ENCODE measurements at places on chromosomes 4 and X.

DNA sequence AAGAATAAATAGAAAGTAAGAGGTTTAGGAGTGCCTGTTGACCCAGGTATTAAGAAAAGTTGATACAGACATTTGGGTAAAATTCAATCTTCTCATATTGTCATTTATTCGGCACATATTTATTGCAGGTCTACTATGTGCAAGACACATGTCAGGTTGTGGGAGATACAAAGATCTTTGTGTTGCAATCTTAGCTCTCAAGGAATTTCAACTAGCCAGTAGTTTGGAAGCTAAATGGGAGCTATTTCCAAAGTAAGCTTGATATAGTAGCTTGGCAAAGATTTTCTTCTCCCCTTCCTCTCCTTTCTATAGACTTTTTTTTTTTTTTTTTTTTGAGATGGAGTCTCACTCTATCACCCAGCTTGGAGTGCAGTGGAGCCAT lies 122.9 kb downstream of the SYNPO2 start:
- DNase-seq: no peak

GRCh38 chr4:140233791-140234696 lies 80.1 kb upstream of the MAML3 start:
- DNase-seq: no peak

GRCh38 chr4:7711307-7711963 lies 228.2 kb downstream of the AFAP1 start:
- no peak for DNase-seq

DNA sequence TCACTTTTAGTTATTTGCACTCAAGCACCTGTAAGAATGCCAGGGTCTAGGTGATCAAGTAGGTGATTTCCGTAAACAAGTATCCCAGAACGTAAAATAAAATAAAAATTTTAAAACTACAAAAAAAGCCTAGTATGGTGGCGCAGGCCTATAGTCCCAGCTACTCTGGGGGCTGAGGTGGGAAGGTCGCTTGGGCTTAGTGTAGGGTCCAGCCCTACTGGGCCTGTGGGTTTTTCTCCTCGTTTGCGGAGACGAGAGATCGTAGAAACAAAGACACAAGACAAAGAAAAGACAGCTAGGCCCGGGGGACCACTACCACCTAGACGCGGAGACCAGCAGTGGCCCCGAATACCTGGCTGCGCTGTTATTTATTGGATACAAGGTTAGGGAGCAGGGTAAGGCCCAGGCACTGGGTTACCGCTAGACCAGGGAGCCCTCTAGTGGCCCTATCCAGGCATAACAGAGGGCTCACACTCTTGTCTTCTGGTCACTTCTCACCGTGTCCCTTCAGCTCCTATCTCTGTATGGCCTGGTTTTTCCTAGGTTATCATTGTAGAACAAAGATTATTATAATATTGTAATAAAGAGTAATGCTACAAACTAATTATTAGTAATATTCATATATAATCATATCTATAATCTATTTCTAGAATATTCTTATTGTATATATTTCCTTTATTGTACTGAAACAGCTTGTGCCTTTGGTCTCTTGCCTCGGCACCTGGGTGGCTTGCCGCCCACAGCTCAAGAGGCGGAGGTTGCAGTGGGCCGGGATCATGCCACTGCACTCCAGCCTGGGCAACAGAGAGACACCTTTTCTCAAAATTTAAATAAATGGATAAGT lies 38.4 kb downstream of the SAGE1 start:
- no peak for DNase-seq

GRCh38 chr4:141686146-141686775 lies 49.9 kb downstream of the IL15 start:
- DNase-seq: no peak

GRCh38 chr4:129604632-129605255 lies 508.8 kb downstream of the C4orf33 start:
- DNase-seq: no peak

GRCh38 chr4:157779081-157779480 lies 393.7 kb downstream of the GASK1B start:
- DNase-seq: no peak

- DNase-seq: no peak
These were observed 200.9 kb downstream of the NKX6-1 start for GRCh38 chr4:84298023-84298718.

DNA sequence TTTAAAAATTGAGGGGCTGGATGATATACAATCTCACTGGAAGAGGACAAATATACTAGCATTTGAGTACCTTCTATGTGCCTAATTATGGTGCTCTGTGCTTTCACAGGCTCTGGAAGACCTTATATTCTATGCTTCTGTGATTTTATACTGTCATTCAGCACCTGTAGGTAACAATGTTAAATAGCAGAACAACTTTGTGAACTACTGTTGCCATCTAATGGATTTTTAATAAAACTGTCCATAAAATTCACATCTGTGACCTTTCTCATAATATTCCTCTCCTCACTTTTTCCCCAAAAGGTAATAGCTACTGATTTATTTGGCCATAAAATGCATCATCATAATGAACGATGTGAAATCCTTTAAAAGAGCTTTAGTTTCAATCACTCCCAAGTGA lies 21.9 kb downstream of the POU3F4 start:
- no peak for DNase-seq

Data from activated naive CD4-positive, alpha-beta T cell (primary cell).